ENCODE measurements at places on chromosomes 5 and 9.

GRCh38 chr9:751137-752051, 90.1 kb upstream of the DMRT1 start:
- DNase-seq, result no peak

GRCh38 chr5:159971038-159971437, 37.9 kb upstream of the TTC1 start:
- no peak for DNase-seq

DNA sequence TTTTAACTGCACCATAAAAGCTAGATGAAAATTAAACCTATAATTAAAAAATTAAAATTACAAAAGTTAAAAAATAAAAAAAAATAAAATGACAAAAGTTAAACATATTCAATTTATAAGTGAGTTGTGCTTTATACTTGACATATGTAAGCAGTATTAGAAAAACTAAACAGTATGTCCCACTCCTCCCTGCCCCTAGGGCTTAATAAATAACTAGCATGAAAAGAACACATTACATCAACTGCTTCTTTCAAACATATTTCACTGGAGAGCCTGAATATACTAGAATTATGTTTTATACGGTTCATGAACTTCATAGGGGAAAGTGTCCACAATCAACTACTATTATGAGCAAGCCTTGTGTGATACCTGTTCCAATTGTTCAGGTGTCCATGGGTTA, 47.6 kb downstream of the ECPAS start:
- no peak for DNase-seq

DNA sequence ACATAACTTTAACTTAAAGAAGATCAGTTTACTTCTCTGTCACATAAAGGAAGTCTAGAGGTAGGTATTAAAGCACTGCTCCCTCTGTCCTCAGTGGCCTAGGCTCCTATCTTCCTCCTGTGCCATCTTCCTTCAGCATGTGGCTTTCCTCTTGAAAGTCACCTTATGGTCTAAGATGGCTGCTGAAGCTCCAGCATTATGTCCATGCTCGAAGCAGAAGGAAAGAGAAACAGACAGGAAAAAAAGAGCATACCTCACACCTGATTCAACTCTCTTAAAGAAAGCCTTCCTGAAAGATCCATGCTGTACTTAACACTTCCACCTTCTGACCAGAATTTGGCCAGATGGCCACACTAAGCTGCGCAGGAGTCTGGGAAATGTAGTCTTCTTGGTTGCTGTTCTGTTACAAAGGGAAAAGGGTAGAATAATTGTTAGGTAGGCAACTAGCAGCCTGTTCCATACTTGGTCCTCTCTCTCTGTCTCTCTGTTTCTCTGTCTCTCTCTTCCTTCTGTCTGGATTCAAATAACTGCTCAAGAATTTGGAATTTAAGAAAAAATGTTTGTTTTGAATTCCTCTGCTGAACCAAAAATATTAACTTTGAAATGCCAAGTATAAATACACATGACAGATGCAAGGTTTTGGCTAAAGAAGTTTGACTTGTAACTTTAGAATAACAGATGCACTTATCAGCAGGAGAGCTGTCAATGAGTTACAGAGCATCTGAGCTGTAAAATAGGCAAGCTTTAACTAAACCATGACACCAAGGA, 16.0 kb downstream of the TMEM174 start:
- no peak for DNase-seq

- DNase-seq, result no peak
Measured at GRCh38 chr9:115877852-115878438, 275.6 kb upstream of the PAPPA start.

GRCh38 chr9:126423916-126424185, 97.2 kb downstream of the MVB12B start:
- DNase-seq, result no peak

DNA sequence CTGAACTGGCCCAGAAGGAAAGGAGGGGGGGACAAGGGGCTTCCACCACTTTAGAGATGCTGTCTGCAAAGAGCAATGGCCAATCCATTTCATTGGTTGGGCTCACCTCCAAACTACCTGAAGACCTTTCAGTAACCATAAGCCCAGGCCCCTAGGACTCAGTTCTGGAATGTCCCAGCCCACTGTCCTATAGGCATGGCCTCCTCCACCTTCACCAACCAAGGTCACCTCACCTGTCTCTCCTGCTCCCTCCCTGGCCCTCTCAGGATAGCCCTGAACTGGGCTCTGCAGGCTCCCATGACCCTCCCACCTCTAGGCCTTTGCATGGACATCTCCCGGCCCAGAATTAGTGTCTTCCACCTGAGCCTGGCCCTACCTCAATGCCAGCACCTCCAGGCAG, 22.4 kb downstream of the S1PR3 start:
- DNase-seq, result no peak

DNA sequence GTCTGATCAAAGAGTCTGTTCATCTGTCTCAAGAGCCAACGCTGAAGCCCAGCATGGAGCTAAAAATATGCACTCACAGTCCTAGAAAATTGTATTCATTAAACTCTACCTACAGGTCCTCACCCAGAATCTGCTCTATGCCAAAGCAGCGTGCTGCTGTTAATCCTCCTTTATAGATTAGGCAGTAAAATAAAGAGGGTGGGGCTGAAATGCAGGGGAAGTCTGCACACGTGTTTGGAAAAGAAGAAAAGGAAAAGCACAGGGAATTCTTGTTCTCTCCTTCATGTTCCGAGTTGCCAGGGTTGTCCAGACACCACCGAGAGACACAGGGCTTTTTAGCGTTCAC, 121.4 kb upstream of the TMEM161B start:
- DNase-seq, result no peak

DNA sequence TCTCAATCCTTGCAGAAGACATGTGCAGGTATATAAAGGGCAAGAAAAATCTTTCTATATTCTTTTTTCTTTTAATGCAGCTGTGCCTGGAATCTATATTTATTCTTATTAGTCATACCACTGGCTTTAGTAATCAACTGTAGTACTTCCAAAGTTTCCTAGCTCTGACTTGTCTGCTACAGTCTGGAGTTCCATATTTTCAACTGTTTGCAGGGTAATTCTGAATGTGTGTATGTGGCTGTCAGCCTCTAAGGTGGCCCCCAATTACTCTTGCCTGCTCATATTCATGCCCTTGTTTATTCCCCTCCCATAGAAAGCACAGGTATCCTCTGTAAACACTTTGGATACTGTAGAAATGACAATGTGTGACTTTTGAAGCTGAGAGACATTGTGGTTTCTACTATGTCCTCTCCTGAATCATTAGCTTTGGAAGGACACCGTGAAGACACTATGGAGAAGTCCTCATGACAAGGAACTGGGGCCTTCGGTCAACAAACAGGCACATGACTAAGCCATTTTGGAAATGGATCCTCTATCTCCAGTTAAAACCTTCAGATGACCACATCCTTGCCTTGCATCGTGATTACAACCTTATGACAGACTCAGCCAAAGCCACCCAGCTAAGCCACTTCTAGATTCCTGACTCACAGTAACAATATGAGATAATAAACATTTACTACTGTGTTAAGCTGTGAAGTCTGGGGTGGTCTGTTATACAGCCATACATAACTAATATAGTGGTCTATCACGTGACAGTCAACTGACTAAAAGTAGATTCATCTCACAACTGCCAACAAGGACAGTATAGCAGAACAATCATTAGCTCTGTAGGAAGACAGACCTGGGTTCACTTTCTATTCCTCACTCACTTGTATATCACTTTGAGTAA, 49.5 kb upstream of the SUSD1 start:
- DNase-seq, result no peak

GRCh38 chr5:108638021-108638420, 109.7 kb upstream of the FER start:
- DNase-seq, result no peak

GRCh38 chr9:37976714-37977477, 73.0 kb upstream of the SLC25A51 start:
- no peak for DNase-seq

GRCh38 chr5:89988998-89989655, 420.4 kb downstream of the CETN3 start:
- no peak for DNase-seq

DNA sequence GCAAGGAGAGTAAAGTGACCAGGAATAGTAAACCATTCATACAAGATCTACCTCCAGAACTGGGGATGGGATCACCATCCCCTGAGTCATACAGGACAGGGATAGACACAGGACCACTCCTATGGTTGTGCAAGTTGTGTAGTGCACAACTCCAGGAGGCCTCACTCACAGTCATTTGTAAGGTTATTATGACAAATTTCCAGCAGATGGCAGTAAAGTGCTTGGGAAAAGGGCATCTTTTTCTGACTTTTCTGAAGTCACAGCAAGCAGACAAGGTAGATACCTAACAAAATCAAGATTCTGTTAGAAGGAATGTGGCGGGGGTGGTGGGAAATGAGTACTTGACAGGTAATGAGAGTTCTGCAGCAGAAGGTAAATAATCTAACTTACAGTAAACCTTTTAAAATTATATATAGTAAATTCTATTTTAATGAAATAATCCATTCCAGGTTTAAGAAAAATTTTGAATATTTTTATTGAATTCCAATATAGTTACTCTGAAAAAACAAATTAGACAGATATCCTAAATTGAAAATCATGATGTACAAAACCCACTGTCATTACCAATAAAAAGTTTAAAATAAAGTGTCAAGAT, 16.7 kb upstream of the KIF27 start:
- peak; percentile 51 for DNase-seq

DNA sequence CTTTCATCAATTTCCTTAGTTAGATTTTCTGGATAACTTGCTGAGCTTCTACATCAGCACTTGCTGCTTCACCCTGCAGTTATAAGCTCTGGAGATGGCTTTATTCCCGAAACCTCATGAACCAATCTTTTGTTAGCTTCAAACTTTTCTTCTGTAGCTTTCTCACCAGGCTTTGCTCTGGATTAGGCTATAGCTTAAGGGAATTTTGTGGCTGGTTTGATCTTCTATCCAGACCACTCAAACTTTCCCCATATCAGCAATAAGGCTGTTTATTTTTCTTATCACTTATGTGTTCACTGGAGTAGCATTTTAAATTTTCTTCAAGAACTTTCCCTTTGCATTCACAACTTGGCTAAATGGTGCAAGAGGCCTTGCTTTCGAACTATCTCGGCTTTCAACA, 1173.5 kb upstream of the NUDT12 start:
- DNase-seq, result no peak

DNA sequence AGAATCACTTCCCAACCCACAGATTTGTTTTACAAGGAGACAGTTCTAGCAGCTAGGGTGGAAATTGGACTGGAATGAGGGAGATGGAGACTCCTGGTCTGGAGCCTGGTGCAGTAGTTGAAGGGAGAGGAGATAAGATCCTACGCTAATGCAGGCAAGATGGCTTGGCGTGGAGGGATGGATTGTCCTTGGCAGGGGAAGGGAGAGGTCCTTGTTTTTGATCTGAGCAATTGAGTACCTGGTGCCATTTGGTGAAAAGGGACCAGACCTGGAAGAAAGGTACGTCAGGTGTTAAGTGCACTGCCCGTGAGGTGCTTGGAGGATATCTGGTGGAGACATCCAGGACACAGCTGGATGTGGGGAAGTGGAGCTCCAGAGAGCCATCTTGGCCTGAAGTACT, 35.7 kb downstream of the ANGPTL2 start:
- DNase-seq, result no peak

- DNase-seq, result no peak
Measured at GRCh38 chr9:21432672-21433425, 7.4 kb upstream of the IFNA1 start.

DNA sequence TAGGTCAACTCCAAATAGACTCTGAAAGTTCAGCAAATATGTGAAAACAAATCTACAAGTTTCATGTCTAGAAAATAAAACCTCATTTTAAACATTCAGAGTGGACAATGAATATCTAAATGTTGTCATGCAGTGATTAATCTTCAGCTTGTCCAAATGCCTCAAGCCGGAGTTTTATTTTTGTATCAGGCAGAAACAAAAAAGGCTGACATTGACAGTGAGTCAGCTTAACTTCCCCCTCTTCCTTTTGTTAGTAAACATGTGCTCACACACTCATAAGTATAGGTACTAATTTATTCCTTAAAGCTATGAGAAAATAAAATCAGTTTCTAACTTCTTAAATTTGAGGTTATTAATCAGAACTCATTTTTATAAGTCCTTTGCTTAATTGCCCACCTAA, 467.9 kb upstream of the DAB2 start:
- no peak for DNase-seq

DNA sequence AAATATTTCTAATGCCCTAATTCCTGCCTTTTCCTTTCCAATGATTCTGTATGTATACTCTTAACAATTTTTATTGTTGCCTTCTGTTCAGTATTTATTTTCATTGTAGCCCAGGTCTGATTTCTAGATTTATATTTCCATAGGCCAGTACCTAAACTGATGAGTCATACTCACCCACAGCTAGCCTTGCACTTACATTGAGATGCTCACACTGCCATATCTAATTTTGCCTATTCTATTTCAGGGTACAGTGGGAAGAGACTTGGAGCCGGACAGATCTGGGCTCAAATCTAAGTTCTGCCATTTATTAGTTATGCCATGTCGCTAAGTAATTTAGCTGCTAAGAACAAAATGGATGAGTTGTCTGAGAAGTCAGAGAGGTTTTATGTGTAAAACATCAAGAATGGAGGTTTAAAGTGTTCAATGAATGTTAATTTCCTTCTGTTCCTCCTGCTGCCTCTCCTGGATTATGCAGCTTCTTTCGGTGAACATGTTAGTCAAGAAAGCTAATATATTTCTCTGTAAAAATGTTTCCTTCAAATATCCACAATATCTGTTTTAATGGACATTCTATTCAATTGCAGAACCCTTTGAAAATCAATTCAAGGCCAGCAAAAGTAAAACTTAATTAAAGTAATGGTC, 62.3 kb upstream of the CDK5RAP2 start:
- DNase-seq, result no peak

DNA sequence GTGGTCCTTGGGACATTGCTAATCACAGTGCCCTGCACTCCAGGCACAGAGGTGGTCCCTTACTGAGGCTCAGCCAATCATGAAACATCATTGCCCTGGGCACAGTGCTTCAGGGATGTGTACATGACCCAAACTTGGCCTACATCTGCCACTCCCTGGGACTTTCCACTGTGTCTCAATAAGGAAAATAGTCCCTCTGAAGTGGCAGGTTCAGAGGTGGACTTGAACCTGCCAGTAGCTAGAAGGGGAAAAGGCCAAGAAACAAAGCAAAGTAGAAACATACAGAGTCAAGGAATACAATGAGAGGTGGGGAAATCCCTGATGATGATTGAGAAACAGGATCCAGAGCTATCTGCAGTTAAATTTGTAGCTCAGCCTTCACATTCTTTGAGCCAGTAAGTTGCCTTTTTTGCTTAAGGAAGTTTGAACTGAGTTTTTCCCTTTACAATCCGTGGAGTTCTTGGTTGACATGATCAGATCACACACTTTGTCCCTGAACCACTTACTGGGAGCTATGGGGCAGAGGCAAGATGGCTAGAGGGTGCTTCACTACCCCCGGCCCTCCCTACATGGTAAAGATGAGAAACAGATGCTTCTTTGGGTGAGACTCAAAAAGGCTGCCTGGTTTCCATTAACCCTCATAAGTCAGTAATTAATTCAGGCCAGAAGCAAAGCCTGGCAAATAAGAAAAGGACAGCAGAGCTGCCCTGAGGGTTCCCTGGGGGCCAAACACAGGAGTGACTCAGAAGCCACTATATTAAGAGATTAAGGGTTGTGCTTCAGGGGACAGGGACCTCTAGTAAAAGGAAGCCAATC, 57.6 kb downstream of the SH3TC2 start:
- no peak for DNase-seq

Data from NT2/D1 (cell line).